SHP77 treated with DMSO at 0.1 percent for 48 hours (cell line): ENCODE measurements at places on chromosomes 13 and 19.

DNA sequence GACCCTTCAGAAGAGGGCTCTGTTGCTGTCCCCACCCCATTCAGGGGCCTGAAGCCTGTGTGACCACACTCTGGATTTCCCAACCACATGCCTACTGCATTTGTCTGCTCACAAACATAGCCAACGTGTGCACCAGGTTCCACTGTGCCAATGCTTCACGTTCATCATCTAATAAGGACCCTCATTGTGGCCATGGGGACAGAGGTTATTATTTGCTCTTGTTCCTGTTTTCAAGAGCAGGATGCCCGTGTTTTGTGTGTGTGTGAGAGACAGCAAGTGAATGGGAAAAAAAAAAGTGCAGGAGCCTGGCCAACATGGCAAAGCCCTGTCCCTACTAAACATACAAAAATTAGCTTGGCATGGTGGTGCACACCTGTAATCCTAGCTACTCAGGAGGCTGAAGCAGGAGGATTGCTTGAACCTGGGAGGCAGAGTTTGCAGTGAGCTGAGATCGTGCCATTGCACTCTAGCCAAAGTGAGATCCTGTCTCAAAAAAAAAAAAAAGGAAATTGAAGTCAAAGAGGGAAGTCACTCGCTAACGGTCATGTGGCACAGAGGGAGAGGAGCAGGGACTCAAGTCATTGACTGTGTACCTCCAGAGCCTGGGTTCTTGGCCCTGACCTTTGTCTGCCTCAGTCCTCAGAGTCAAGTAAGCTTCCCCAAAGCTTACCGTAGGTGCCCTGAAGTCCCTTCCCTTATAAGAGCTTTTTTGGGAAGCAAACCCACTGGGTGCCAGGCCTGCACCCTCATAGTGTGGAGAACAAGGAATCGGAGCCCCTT lies 6.9 kb downstream of the B3GNT8 start:
- no peak for DNase-seq

GRCh38 chr13:48750588-48751383 lies 97.1 kb downstream of the CYSLTR2 start:
- no peak for DNase-seq

DNA sequence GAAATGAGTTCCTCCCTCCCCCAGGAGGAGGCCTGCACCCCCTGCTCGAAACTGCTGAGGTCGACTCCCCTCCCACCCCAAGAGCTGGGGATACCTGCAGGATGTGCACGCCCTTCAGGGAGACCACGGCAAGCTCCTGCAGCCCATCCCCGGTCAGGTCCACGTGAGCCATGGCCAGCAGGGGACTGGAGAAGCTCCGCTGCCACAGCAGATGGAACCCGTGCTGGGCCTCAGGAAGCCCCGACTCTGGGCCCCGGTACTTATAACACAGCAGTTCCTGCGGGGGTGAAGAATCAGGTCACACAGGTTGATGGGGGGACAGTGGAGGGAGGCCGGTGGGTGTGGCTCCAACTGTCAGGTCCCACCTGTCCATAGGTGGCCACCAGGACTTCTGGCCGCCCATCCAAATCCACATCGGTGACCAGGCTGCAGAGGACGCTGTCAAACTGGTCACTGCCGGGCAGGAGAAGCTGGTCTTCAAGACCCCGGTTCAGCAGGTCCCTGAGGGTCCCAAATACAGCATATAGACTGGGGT lies 4.8 kb upstream of the SLC8A2 start:
- no peak for DNase-seq

- DNase-seq: no peak
Observed at GRCh38 chr19:33691030-33691427, 69.3 kb downstream of the CHST8 start.

DNA sequence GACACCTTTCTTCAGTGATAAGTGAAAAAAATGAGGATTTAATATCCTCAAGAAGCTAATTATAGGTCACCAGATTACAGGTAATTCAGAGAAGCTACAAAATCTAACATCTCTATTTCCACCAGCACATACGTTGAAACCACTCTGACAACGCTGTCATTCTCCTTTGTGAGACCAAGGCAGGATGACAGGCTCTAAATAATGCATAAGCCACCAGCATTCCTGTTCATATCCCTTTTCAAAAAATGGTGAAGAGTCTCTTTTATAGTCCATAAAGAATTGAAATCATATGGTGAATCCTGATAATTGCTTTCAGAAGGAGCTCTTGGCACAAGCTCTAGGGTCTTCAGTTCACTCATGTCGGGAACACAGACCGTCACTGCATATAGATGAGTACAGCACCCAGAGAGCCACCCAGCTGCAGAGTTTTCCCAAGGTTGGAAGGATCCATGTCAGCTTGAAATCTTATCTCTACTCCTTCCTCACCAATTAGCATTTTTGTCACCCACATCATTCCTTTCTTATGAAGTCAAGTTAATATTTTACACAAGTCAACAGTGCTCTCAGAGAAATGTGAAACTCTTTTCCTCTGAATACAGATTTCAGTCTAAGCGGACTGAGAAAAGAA lies 431.4 kb downstream of the TBC1D4 start:
- no peak for DNase-seq

GRCh38 chr13:110450016-110450900 lies 111.3 kb downstream of the RAB20 start:
- no peak for DNase-seq
